ENCODE measurements at places on chromosomes 7 and 10.

DNA sequence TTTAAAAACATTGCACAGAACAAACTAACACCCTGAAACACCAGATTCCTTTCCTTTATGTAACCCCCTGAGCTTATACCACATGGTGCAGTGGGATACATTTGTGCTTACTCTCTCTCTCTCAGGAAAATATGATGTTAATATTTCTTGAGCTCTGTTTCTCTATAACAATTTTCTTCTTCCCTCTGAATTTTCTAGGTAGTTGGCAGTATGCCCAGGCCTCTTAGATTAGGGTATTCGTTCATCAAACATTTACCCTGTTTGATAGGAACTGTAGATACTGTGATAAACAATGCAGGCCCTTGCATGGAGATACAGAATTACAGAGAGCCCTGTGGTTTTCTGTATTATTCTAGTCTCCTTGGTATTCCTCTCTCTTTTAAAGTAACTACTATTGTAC, 567.8 kb downstream of the IPMK start:
- peak; percentile 19 for DNase-seq

DNA sequence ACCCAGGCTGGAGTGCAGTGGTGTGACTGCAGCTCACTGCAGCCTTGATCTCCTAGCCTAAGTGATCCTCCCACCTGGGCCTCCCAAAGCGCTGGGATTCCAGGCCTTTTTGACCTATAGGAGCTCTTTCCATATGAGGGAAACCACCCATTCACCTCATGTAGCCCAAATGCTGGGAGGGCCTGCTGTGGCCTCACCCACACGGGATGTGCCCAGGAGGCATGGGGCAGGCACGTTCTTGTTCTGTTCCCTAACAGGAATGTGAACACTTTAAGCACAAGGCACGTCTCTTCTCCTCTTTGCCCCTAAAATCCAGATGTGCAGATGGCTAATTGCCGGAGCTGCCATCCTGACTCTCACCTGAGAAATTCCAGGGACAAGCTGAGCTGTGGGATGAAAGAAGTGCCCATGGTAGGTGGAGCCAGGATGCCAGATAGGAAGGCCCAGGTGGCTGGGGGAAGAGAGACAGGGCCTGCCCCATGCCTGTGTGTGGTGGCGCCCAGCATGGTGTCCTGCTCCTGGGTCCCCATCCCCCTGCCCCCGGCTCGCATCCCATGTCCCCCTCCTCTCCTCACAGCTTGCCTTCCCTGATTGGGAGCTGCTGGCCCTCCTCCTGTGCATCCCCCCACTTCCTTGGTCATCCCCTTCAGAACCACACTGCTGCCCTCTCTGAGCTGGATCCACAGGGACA, 17.3 kb downstream of the CAMK2B start:
- DNase-seq = no peak

- no peak for DNase-seq
These were observed 15.1 kb downstream of the SNX10 start for GRCh38 chr7:26306790-26307189.

GRCh38 chr7:70749831-70750230, 382.1 kb upstream of the GALNT17 start:
- DNase-seq = no peak

DNA sequence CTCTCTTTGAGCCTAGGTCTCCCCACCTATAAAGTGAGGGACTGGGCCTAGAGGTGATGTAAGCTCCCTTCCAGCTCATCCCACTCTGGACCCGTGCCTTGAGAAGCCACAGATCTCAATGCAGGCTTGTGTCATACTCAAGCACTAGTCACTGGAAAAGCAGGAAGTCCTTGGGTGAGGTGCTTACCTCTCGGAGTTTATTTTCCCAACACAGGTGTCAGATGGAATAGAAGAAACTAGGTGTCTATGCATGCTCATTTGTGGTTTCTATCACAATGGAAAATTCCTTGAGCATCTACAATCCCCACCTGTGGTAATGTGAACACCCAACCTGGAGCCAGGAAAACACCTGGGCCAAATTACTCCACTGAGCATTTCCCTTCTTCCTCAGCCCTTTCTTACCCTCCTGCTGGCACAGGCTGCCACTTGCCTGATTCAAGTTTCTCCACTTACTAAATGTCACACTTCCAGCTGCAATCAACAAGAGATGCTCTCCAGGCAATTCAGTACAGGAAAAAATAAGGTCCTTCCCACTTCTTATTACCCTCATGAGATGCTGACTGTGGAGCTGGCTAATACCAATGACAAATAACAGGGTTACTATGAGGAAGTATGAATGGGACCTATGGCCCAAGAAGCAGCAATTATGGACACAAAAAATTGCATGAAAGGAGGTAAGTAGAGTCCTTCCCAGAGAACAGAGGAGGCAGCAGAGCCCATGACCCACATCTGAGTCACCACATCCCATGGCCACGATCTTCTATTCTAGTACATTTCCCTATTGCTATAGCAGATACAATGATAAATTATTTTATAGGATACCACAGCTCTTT, 13.1 kb downstream of the LSM5 start:
- no peak for DNase-seq

- peak; percentile 34 for DNase-seq
These were observed 79.0 kb upstream of the SEMA3C start for GRCh38 chr7:80997841-80998240.

DNA sequence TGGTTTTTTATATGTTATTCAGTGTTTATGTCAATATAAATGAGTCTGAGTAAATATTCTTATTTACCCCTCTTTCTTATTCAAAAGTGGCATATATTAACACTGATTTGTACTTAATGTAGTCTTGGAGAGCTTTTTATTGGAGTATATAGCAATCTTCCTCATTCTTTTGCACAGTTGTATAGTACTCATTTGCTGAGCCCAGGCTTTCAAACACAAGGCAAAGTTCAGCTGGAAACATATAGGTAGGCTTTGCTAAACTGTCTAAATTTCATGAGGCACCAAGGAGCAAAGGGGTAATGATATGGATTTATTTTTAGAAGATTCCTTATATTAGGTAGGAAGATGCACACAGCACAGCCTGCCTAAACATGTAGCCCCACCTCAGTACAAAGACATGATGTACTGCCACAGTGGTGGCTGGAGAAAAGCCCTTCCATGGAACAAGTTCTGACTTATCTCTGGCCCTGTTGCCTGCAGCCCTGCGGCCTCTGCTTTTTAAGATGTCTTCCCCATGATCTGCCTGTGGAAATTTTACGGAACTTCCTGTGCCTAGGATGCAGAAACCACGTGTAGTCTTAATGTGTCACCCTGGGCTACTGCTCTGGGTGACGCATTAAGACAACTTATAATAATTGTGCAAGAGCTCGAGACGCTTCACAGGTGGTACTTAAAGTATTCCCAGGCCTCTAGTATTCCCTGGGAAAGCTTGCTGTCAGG, 9.6 kb upstream of the PDCD4 start:
- DNase-seq = no peak

GRCh38 chr10:78857193-78857592, 211.6 kb upstream of the ZMIZ1 start:
- no peak for DNase-seq

DNA sequence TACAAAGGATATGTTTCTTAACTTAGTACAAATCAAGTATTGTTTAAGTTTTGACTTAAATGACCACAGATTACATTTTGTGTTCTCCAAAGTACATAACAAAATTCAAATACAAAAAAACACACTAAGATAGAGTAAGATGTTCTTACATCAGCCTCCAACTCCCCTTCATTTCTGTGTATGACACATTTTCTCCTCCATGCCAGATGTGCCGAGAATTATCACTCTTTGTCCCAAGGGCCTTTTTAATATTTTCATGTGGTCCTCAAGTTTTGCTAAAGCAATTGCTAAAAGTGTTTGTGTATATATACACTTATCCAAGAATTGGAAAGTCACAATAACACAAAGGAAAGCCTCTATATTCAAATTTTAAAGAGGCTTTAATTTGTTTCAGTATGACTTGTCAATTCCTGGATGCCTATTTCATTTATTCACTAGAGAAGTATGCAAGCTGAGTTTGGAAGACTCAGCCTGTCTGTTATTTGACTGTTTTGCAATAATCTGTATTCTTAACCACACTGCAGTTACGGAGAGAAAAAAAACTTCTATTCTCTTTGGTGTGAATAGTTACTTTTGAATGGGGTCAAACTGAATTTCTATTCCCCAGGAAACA, 586.4 kb upstream of the SEMA3D start:
- no peak for DNase-seq

GRCh38 chr10:126092366-126093215, 196.2 kb downstream of the FANK1 start:
- DNase-seq = no peak

DNA sequence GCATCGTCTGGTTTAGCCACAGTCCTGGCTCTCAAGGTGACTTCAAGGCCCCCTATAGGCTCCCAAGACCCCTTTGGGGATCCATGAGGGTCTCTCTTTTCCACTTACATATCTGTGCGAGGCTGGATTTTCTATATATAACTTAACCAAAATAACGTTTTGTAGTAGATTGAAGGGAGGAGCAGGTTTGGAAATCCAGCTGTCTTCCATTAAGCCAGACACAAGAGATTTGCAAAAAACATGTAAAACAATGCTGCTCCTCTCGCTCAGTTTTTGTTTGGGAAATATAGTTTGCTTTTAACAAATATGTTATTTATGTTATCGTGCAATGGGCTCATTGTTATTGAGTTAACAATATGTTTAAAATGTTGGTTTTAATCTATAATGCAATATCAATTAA, 811.2 kb downstream of the TYW1 start:
- DNase-seq = no peak

DNA sequence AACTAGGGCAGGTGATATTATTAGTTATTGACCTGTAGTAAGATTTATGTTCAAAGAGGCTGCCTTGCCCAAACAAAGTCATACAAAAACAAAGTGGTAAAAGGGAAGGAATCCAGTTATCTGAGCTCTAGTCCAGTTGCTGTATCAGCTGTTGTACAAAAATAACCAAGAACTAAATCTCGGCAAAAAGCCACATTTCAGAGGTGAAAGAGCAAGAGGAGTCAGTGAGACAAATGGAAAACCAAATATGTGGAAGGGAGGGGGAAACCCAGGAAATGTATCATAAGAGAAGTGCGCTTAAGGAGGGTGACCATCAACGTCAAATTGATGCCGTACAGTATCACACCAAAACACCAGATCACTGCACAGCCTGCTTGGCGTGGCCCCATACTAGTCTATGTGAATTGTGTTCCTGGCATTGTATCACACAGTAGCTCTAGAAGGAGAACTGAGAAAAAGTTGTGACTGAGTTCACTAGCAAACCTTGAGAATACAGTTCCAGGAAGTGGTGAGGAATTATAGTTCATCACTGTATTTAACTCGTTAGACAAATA, 6.4 kb downstream of the AGBL3 start:
- DNase-seq = no peak

DNA sequence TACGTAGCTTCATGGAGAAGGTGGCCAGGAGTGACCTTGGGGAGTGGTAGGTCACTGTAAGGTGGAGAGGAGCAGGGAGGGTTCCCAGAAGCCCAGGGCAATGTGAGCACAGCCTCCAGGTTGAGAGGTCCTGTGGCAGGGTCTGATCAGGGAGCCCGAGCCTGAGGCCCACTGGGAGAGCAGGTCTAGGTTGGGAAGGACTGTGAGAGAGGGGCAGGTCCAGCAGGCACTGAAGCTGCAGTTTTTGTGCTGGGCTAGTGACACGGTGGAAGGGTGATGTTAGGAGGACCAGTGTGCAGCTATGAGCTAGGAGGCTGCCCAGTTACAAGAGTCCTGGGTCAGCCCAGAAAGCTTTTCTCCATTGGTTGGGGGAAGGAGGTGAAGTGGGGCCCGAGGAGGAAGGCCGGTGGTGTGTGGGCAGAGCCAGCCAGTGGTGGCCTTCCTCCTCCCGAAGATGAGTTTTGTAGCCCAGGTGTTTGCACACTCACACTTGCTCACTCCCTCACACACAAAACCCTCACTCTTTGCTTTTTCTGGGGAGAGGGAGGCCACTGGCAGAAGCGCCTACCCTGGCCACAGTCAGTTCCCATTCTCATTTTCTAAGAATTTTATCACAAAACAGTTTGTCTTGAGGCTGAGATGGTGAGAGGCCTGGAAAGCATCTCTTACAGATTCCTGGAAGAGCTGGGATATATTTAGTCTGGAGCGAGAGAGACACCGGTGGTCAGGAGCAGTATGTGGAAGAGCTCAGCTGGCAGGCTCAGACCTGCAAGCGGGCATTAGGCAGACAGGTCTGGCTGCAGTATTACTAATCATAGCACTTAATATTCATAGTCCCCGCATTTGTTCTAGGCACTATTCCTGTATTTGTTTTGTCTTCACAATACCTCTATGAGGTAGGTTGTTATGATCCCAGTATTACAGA, 57.1 kb downstream of the ZNF467 start:
- no peak for DNase-seq

- DNase-seq = peak; percentile 41
These were observed 441 bp downstream of the FBH1 start for GRCh38 chr10:5890452-5890915.

DNA sequence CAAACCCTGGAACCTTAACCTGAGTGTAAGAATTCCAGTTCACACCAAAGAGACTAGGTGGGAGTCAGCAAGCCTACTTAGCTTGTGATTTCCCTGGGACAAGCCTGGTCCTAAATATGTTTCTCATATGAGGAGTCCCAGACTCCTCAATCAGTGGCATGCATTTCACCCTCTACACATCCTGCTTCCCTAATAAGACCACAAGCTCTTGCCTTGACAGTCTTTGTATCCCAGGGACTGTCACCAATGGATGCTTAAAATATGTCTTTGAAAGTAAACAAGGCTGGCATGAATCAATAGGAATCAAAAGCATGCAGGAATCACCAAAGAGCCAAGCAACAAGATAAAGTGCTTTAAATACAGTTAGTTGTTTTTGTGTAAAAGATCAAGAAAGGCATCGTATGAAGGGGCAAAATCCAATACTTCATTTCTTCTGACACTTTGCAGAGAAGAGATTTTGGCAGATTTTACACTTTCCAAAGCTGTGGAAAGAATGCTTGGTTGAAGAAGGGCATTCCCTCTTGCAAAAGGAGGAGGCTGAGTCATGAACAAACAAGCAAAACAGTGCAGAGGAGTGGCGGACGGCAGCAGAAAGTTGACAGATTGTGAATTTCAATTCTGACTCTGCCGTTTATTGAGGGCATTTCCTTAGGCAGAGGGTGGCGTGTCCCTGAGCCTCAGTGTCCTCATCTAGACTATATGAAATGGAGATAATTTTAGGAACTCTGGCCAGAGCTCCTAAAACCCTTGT, 8.5 kb upstream of the NFE2L3 start:
- no peak for DNase-seq

DNA sequence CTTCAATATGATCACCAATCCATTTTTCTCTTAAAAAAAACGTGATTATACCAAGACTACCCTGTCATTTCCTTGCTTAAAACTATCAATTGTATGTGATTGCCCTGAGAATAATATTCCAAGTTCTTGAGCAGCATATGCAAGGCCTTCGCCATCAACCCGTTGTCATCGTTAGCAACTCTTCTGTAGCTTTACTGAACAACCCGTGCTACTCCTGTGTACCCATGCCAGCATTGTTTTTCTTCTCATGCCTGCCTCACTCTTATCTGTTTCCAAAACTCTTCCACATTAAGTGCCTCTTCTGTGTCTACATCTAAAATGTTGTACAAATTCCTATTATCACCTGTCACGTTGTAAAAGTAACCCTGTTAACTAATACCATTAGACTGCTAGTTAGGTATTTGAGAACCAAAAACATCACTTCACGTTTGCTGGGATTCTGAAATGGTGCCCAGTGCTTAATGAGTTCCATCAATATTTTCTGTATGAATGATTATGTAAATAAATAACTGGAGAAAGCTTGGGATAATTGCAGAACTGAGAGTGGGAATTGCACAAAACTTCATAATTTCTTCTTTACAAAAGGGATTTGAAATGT, 10.5 kb downstream of the CAV2 start:
- DNase-seq = no peak
